Epithelial cell of proximal tubule (primary cell): ENCODE measurements at places on chromosomes 5 and 9. TPM values are rescaled to one million over a fixed set of nuclear protein-coding genes. Genes with fewer than 3 reads are reported as not detected.
A peak's percentile ranks its signal among the peaks of the same experiment; 100 is the strongest.

The PCDHA12 gene
- not detected in 2 replicates for total RNA-seq

The FOXD1 gene
- total RNA-seq = 26.8 and 30.0 TPM in 2 replicates

- no peak for DNase-seq
Measured at GRCh38 chr9:128714586-128715435, 9.1 kb downstream of the ZDHHC12 start.

The IFNA21 gene
- not detected in 2 replicates for total RNA-seq

- no peak for DNase-seq
Measured at GRCh38 chr5:95958310-95959014, 3.2 kb downstream of the ELL2 start.

The RAB3C gene
- total RNA-seq = not detected in 2 replicates

GRCh38 chr5:40494631-40495236 lies 185.0 kb upstream of the PTGER4 start:
- no peak for DNase-seq

- no peak for DNase-seq
Measured at GRCh38 chr5:160263326-160263855, 34.1 kb downstream of the FABP6 start.

DNA sequence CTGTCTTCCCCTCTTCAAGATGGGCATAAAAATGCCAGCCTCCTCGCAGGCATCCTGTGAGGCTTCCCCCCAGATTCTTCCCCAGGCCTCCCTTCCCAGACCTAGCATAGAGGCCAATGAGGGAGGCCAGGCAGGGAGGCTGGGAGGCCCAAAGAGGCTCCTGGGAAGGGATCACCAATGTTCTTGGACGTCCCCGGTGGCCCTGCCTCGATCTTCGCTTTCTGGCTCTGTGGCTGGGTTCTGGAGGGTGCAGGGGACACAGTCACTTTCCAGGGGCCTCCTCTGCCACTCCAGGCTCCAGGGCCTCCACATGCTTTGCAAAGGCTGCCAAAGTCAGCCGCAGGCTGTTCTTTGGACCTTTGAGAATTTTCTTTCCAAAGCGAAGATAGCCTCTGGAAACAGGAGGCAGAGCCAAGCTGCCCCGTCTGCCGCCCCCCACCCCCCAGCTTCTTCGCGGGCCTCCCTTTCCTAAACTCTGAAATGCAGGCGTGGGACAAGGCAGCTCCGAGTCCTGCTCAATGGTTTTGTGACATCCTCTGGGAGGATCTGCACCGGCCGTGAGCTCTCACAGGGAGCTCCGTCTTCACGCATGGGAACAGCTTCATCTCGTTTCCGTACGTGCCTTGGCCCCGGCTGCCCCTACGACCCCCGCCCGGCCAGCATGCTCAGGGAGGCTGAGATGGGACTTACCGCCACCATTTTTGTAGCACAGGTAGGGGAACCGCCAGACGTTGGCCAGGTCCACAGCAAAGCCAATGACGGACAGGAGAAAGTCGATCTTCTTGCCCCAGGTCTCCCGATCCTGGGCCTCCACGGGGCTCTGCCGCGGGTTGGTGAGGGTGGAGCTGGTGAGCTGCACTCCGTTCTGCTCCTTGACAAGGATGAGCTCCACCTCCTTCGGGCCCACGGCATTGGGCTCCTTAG lies 2.8 kb downstream of the SLC6A3 start:
- DNase-seq = no peak

GRCh38 chr9:37512437-37512836 lies 26.7 kb downstream of the POLR1E start:
- DNase-seq = no peak

DNA sequence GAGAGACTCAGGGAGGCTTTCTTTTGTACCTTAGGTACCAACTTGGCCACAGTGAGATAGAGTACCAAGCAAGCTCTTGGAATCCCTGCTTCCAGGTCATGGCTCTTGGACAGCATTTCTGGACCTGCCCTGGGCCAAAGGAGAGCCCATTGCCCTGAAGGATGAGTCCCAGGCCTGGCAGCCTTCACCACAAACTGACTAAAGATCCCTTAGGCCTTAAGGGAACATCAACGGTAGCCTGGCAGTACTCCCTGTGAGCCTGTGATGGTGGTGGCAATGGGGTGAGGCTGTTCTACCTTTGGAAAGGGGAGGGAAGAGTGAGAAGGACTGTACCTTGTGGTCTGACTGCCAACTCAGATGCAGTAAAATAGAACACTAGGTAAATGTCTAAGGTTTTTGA lies 334.6 kb downstream of the SPOCK1 start:
- no peak for DNase-seq

DNA sequence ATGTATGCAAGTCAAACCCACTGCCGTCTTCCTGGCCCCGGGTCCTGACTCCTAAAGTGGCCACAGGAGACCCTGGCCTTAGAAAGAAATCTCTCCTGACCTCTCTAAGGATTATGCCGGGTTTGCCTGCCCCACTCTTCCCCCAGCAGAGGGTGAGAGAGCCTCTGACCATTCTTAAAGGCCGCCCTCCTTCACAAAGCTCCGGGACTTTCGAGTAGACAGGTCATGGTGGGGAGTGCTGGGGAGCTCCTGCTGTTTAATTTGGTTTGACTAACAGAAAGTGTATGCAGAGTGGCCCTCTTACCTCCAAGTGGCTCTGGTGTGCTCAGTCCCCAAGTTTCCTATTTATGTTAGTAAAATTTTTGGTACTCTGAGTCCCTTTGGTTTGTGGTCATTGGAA lies 111.8 kb downstream of the LRRC70 start:
- no peak for DNase-seq

DNA sequence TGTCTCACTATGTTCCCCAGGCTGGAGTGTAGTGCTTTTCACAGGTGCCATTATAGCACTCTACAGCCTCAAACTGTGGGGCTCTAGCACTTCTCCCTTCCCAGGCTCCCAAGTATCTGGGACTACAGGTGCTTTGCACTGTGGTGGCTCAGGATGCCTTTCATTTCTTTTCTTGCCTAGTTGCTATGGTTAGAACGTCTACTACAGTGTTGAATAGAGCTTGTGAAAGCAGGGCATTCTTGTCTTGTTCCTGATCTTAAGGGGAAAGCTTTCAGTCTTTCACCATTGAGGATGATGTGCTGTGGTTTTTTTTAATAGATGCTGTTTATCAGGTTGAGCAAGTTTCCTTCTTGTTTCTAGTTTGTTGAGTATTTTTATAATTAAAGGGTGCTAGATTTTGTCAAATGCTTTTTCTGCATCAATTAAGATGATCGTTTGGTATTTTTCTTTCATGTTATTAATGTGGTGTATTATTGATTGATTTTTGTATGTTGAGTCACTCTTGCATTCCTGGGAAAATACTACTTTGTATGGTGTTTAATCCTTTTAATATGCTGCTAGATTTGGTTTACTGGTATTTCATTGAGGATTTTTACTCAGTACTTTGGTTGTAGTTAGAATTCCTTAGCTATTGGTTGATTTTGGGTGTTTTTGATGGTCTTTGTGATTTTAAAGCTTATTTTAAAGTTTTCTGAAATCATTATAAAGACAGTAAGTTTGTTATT lies 35.6 kb downstream of the GPBP1 start:
- no peak for DNase-seq

The OTP gene
- total RNA-seq = not detected in 2 replicates

The CEL gene
- total RNA-seq = 0.36 and 0.58 TPM in 2 replicates

- no peak for DNase-seq
Measured at GRCh38 chr5:150245111-150245789, 44.3 kb downstream of the CAMK2A start.

GRCh38 chr9:36021968-36022367 lies 14.7 kb upstream of the RECK start:
- no peak for DNase-seq

The SMIM15 gene
- 70.5 and 71.4 TPM in 2 replicates for total RNA-seq

The CDH18 gene
- not detected in 2 replicates for total RNA-seq

DNA sequence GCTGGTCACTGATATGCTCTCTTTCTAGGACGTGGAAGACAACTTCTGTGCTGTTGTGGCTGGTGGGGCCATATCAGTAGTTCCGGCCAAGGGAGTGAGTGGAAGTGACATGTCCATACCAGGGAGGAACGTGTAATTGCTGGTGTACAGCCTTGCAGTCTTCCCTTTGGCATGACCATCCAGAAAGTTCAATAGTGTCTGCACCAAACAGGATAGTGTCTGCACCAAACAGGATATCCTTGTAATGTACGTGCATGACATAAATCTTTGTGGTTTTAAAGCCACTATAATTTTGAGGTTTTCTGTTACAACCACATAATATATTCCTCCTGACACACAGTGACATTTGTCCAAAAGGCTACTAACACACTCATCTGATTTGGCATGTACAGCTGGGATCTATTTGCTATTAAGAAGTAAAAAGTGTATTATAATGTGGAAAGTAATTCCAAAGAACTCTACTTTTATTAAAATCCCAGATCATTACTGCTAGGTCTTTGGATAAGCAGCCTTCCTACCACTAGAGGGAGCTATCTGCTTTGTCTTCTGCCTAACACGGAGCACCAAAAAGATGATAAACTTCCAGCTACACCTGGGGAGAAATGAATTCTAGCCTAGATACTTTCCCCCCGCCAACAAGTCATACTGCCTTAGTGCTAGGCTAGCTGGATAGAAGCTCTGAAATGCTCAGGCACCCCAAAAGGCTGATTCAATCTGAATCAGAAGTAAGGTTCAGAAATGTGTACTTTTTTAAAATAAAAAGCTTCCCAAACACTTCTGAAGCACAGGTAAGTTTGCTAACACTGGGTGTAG lies 52.7 kb downstream of the RNF145 start:
- peak; percentile 22 for DNase-seq

The SPINK7 gene
- total RNA-seq = not detected in 2 replicates

The ESM1 gene
- 0.35 and 0.36 TPM in 2 replicates for total RNA-seq

DNA sequence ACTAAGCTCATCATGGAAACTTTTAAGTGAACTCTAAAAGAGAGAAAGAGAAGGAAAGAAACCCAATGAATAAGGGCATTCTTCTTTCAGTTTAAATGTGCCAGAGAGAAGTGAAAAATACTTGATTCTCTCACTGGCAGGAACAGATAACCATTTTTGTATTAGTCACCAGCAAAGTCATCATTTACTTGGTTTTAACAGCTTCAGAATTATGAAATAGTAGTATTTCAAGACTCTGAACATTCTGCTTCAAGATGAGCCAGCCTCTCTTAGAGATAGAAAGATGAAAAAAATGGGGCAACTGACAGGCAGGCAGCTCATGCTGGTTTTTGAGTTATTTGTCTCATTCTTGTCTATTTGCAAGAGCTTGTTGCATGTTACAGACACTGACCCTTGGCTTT lies 103.5 kb downstream of the GCNT1 start:
- DNase-seq = no peak

DNA sequence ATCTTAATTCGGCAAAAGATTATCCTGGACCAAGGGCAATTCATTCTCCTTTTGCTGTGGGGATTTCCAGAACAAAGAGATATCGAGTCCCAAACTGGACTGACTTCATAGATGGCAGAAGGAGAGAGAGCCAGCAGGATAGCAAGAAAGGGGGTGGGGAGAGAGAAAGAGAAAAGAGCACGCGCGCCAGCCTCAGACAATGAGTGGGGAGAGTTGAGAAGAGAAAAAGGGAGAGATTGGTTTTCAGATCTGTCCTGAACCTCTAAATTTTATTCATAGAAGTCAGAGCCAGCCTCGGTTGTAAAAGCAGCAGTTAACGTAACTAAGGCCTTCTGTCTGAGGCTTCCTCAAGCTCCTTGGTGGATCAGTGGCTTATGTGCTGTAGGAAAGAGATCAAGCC lies 55.3 kb upstream of the ALDH1B1 start:
- no peak for DNase-seq
